Stimulated activated CD4-positive, alpha-beta T cell treated with anti-CD3 and anti-CD28 coated beads, Interleukin-12 subunit alpha, Interleukin-12 subunit beta, amount 100 ng/mL, for 4 hours (primary cell): ENCODE measurements at places on chromosomes 3 and 15.

DNA sequence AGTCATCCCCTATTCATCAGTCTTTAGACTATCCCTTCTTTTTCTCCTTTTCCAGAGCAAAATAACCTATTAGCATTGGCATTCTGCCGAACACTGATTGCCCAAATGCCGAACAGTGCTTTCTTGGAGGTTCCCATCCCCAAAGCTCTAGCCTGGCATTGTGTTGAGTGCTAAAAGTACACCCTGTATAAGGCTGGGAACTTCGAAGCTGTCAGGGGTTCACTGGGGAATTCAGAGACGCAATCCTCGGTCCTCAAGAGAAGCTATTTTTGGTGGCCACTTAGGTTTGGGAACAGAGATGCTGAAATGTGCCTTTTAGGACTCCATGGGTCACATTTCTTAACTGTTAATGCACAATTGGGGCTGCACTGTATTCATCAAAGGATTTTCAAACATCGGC is 8.4 kb downstream of the FRMD5 start:
- no peak for DNase-seq

GRCh38 chr3:44762170-44762677 is 630 bp downstream of the KIF15 start:
- no peak for DNase-seq

DNA sequence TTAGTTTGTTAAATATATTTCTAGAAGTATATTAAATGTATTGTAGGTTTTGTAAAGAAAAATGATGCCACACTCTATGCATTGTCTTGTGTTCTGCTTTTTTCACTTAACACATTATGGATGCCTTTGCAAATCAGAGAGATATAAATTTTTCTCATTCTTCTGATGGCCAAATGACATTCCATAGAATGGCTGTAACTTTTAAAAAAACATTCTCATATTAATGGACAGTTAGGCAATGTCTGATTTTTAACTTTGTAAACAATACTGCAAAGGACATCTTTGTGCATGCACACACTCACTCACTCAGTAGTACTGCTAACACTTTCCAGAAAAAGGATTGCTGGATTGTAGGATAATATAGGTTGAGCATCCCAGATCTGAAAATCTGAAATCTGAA is 195.9 kb downstream of the ITPR1 start:
- DNase-seq, result no peak

GRCh38 chr3:5213574-5213966 is 26.1 kb downstream of the EDEM1 start:
- no peak for DNase-seq

- DNase-seq, result no peak
Observed at GRCh38 chr3:71693641-71694040, 31.6 kb downstream of the EIF4E3 start.

- DNase-seq, result no peak
Observed at GRCh38 chr3:150035910-150036612, 65.4 kb upstream of the PFN2 start.

DNA sequence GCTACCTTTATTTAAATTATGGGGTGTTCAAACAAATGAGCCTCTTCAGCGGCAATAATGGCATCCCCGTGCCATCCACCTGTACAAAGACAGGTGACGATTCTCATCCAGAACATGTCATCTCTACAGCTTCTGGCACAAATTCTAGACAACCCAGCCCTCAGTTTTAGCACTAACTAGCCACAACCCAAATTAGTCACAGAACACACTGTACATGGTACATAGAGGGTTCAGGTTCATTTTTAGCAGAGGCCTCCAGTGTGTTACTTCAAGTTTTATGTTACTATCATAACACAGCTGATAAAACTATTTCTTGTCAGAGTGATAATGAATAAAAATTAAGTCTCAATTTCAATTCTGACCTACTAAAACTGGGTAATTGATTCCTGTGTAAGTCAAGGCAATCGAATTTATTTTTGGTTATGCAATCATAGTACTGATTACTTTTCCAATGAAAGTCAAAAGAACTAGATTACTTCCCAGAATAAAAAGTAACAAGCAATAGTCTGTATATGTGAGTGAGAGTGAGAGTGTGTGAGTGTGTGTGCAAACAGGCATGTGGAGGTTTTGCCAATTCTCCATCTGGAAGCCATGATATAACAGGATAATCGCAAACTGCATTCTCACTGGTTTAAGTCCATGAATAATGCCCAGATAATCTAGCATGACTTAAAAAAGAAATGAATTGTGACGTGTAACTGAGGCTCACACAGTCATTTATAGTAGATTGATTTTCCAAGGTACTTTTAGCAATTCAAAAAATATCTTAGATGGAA is 37.4 kb downstream of the SHQ1 start:
- DNase-seq, result no peak

- DNase-seq, result no peak
Observed at GRCh38 chr3:170709046-170709445, 123.2 kb upstream of the SLC7A14 start.

DNA sequence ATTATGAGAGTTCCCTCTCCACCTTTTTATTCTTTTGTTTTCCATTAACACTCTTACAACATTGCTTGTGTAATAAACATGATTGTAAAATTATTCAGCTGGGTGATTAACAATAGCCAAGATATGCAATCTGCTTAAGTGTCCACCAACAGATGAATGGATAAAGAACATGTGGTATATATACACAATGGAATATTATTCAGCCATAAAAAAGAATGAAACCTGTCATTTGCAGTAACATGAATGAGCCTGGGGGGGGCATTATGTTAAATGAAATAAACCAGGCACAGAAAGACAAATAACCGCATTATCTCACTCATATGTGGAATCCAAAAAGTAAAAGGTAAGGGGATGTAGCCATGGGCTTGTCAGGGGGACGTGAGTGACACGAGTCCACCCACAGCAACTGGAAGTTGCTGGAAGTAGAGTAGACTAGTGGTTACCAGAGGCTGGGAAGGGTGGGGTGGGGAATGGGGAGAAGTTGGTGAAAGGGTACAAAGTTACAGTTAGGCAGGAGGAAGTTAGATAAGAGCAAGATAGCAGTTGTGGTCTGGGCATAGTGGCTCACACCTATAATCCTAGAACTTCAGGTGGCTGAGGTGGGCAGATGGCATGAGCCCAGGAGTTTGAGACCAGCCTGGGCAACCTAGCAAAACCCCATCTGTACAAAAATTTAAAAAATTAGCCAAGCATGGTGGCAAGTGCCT is 28.7 kb upstream of the CD47 start:
- no peak for DNase-seq

GRCh38 chr3:47377186-47377585 is 3.6 kb upstream of the PTPN23 start:
- no peak for DNase-seq

GRCh38 chr15:74302821-74303359 is 64.6 kb downstream of the CYP11A1 start:
- peak; percentile 41 for DNase-seq

GRCh38 chr3:188788621-188789081 is 383.1 kb upstream of the TPRG1 start:
- peak; percentile 63 for DNase-seq

GRCh38 chr15:96268442-96269204 is 61.9 kb upstream of the NR2F2 start:
- DNase-seq, result no peak

GRCh38 chr15:92611995-92612745 is 43.4 kb downstream of the FAM174B start:
- no peak for DNase-seq

DNA sequence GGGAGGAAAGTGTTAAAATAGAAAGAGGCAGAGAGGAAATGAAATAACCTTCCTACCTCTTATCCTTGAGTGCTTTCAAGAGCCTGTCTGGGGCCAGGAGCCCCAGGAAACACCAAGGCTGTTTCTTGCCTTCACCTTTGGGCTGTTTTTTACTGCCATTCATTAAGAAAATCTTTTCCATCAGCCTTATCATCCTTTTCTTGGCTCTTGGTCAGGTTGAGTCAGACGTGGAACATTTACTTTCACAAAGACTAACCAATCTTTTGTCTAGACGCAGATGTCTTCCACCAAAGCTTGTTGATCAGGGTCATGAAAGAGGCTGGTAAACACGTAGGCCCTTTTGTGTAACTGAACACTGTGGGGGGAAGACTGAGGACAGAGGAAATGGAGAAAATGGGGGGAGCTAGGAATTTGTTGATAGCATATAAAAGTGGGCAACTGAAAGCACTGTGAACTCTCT is 151.0 kb upstream of the THBS1 start:
- no peak for DNase-seq

DNA sequence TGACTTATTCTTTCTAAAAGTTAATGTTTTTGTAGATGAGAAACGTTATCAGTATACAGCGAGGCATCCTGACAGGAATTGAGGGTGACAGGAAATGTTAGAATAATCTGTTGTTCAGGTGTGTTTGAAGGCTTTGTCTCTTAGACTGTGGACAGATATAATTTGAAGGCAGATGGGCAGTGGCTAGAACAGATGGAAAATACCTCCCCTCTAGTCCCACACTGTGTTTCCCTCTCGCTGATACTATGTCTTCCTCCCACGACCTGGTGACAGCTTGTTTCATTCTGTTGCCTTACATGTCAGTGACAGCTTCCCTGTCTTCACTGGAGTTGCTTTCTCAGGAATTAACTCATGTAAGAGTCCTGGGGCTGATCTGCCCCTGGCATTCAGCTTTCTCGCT is 125.3 kb downstream of the MYRIP start:
- no peak for DNase-seq
